ENCODE measurements at places on chromosomes 1 and 21.
A peak's percentile ranks its signal among the peaks of the same experiment; 100 is the strongest.

DNA sequence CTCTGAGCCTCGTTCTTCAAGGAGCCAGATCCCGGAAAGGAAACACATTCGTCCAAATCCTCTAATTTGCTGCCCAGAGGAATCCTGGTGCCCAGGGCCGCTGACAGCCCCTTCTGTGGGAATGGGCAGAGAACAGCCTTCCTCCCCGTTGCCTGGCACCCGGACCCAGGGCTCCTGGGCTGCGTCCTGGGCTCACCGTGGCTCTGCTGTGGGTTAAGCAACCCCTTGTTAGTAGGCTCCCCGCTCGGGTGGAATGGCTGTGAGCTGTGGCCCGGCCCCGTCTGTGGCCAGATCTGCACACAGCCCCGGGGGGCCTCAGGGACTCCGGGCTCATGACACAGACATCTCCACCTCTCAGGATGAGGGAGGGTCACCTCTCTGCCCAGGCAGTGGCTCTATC, 122.9 kb upstream of the ARHGEF16 start:
- DNase-seq, result no peak

DNA sequence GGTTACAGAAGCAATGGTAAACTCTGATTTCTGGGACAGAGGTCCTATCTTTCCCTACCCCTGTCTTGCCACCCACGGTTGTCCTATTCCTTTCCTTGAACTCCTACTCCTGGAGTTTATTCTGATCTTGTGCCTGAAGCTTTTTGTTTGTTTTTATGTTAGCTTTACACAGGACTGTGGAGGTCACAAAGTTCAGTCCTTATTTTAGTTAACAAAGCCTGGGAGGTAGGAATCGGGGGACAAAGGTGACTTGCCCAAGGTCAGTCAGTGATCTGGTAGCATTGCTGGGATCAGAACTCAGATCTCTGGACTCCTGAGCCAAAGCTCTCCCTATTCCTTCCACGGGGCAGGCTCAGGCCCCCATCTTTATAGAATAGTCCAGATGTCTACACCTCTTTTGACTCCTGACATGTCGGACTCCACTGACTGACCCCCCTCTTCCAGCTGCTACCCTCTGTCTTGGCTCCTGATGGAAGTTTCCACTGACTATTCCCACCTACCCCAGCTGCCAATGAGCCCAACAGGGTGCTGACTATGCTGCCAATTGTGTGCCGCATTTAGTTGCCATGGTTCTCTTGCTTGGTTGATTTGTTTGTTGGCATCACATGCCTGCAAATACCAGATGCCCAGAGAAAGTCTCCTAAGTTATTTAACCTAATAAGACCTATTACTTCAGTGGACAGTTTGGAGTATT, 9.9 kb downstream of the F5 start:
- no peak for DNase-seq

- DNase-seq, result peak; percentile 72
Observed at GRCh38 chr1:186985889-186986491, 157.2 kb downstream of the PLA2G4A start.

DNA sequence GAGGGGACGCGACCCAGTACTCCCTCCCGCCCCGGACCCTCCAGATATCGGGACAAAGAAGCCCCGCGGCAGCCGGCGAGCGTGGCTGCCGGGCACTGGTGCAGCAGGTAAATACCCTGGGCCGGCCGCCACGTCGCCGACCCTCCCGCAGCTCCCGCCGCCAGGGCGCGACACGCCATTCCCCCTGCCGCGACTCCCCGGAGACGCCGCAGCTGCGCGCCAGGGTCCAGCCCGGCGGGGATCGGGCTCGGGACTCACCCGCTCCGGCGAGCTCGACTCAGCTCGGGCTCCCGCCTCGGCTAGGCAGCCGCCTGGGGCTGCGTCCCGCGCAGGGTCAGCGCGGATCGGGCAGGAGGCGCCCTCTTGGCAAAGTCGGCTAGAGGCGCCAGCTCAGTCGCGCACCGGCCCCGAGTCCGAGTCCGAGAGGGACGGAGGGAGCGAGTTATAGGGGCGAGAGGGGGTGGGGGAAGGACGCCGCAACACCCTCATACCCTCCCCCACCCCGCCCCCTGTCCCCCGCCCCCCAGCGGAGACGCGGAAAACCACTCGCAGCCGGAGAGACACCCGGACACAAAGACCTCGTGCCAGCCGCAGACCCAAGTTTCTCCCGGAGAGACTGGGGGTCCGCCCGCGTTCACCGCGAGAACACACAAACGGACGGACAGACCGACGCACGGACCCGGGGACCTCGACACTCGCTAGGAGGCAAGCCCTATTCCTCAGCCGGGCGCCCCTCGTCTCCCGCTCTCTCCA, 985 bp downstream of the SYT6 start:
- DNase-seq, result no peak

- DNase-seq, result no peak
Observed at GRCh38 chr1:13732971-13733667, 33.1 kb downstream of the PRDM2 start.

GRCh38 chr1:226397011-226397926, 10.6 kb downstream of the PARP1 start:
- no peak for DNase-seq

DNA sequence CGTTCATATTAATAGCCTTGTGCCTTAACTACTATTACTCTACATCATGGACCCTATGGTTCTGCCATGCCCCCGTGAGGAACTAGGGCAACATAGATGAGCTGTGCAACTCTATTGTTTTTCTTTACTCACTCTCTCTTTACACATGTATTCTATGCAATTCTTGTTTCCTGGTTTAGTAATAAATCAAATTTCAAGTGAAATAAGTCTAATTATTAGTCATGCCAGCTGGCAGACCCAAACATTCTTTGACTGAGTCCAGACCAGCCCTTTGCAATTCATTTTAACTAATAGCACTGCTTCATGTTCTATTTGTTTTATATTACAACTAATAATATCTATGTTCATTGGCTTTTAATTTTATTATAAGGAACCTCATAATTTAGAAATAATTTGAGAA, 789.3 kb upstream of the ADAMTS5 start:
- DNase-seq, result no peak

GRCh38 chr1:243525085-243525487, 269.2 kb downstream of the SDCCAG8 start:
- no peak for DNase-seq

GRCh38 chr1:23555270-23555985, 3.9 kb downstream of the ID3 start:
- DNase-seq, result peak; percentile 87

GRCh38 chr1:33342041-33342723, 21.3 kb upstream of the A3GALT2 start:
- peak; percentile 71 for DNase-seq

DNA sequence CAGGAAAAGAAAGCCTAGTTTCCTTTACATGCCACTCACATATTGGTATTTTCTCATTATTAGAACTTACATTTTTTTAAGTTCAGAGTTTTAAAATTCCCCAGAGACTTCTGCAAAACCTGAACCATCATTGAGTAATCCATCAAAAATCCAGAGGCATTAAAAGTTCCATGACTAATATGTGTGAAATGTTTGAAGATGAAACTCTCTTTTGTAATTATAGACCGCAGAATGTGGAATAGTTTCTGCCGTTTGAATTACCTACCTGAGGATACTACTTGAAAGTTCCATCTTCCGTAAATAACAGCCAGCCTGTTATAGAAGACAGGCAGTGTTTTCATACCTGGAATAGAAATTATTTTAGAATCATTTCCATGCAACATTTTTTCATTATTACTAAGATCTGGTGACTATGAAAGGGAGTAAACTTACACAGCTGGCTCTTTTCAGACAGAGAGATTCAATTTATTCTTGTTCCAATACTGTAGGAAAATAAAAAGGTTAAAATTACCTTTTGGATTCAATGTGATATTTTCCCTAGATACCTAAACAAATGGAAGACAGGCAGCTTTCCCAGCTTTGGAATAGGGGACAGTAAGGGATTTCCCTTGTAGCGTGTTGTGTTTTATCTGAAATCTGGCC, 131.4 kb downstream of the ST6GALNAC5 start:
- no peak for DNase-seq

- DNase-seq, result no peak
Observed at GRCh38 chr1:46343705-46344104, 3.1 kb downstream of the NSUN4 start.

Measured in NCI-H2227 treated with DMSO at 0.1 percent for 48 hours (cell line).